ENCODE measurements at places on chromosomes 5 and 9. TPM values are rescaled to one million over a fixed set of nuclear protein-coding genes. Genes with fewer than 3 reads are reported as not detected.

NSG2 gene
- total RNA-seq, result 0.27 TPM

GGTA1 gene
- total RNA-seq, result 0.94 TPM

GABBR2 gene
- total RNA-seq, result not detected

GHR gene
- total RNA-seq, result 2.4 TPM

MEIKIN gene
- not detected for total RNA-seq

ADAMTS12 gene
- total RNA-seq, result 0.42 TPM

LEAP2 gene
- 3.6 TPM for total RNA-seq

CRHBP gene
- total RNA-seq, result 0.40 TPM

GFRA3 gene
- 0.72 TPM for total RNA-seq

MCC gene
- total RNA-seq, result 1.9 TPM

SLC6A7 gene
- 24.9 TPM for total RNA-seq

TMOD1 gene
- 1.0 TPM for total RNA-seq

TBC1D2 gene
- 26.9 TPM for total RNA-seq

ANKRD31 gene
- total RNA-seq, result 0.05 TPM

IFNB1 gene
- total RNA-seq, result not detected

GPR150 gene
- total RNA-seq, result 0.27 TPM

FYB1 gene
- total RNA-seq, result 8.6 TPM

NME5 gene
- not detected for total RNA-seq

CDH9 gene
- not detected for total RNA-seq

RRAGA gene
- 71.2 TPM for total RNA-seq

RLN2 gene
- total RNA-seq, result 0.48 TPM

SEMA5A gene
- total RNA-seq, result 23.3 TPM

AQP3 gene
- 13.3 TPM for total RNA-seq

WNK2 gene
- 161 TPM for total RNA-seq

PCDHB7 gene
- total RNA-seq, result 0.40 TPM

FRRS1L gene
- total RNA-seq, result 1.8 TPM

MAPK9 gene
- total RNA-seq, result 50.2 TPM

ANKRD55 gene
- not detected for total RNA-seq

IGFBPL1 gene
- 0.82 TPM for total RNA-seq

MIER3 gene
- 56.0 TPM for total RNA-seq

CD14 gene
- 28.2 TPM for total RNA-seq

LHX3 gene
- not detected for total RNA-seq

NEUROG1 gene
- total RNA-seq, result not detected

Measured in colonic mucosa (tissue), 4 donors.